Activated CD4-positive, alpha-beta T cell treated with anti-CD3 and anti-CD28 coated beads, Interleukin-2, amount 10 ng/mL, durations not matched to agents 7 days and 5 days (primary cell): ENCODE measurements at places on chromosomes 1 and 21.
A peak's percentile ranks its signal among the peaks of the same experiment; 100 is the strongest.

- DNase-seq, result no peak
Observed at GRCh38 chr1:226722240-226722900, 16.7 kb downstream of the ITPKB start.

DNA sequence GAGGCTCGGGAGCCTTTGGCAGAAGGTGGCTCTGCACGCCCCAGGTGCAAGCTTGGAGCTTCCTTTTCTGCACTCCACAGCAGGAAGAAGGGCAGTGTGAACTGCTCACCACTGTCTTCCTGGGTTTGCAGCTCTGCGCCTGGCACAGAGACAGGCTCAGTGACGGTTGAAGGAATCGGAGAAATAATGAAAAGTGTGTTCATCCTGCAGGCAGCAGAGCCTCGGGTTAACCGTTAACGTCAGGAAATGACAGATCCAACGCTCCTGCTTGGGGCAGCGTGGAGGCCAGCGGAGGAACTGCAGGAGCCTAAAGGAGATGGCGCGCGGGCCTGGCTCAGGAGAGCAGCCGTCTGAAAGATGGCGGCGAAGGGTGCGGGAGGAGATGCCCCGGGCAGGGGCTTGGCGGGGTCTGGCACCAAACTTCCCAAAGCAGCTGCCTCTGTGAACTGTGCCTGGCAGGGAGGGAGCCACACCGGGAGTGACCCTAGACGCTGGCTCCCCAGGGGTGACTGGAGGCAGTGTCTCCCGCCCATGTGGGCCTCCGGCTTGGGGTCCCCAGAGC lies 10.9 kb upstream of the SAMD11 start:
- DNase-seq, result no peak

GRCh38 chr1:226641671-226642231 lies 93.2 kb downstream of the STUM start:
- DNase-seq, result no peak

DNA sequence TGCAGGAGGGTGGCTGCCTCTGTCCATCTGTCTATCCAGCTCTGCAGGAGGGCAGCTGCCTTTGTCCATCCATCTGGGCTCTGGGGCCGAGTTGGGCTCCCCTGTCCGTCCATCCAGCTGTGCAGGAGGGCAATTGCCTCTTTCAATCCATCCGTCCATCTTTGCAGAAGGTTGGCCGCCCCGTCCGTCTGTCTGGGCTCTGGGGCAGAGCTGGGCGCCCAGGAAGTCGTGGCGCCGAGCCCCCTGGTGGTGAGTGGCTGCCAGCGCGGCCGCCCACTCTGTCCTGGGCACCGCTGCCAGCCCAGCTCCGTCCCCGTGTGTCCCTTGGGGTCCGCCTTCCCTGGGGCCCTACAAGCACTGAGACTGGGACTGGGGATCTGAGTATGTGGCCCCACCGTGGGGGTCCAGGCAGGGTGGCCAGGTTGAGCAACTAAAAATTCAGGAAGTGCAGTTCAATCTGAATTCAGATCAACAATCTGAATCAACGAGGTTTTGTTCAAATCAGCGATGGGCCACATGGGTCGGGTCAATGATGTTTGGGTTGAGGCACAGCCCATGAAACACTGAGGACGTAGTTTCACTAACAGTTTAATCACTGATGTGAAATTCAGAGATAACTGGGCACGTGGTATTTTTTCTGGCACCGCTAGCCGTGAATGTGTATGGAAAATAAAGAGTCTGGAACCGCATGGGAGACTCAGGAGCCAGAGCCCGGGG lies 99.1 kb upstream of the ACTRT2 start:
- DNase-seq, result peak; percentile 15

GRCh38 chr1:211843507-211844298 lies 13.1 kb upstream of the LPGAT1 start:
- DNase-seq, result no peak

GRCh38 chr1:199020904-199021303 lies 382.1 kb downstream of the PTPRC start:
- no peak for DNase-seq

DNA sequence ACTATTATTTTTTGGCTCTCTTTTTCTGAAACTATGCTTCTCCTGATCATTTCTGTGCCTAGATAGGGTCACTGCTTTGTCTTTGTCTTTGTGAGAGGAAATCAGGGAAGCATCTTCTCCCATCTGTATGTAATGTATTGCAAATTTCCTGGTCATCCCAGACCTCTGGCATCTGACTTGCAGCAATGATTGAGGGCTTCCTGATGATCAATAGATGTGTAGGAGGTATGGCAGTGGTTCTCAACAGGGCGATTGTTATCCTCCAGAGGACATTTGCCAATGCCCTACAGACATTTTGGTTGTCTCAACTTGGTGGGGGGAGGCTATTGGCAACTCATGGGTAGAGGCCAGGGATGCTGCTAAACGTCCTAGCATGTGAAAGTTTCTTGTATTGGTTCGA lies 64.7 kb downstream of the RGL1 start:
- no peak for DNase-seq

DNA sequence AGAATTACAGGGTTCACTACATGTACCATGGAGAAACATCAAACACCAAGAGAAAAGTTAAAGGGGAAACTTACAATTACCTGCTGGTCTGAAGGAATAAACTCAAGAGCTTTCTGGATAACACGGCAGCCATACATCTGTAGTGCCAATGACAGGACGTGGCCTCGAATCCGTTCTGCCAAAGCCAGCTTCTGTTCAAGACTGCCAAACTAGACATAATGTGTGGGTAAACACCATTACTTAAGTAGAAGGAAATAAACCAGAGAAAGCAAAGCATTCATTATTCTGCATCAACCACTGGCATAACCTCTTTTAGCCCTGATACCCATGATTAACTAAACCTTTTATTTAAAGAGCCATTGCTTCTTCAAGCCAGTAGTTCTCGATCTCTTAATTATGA lies 41.5 kb upstream of the SDC3 start:
- DNase-seq, result no peak

GRCh38 chr1:182917378-182917777 lies 35.6 kb downstream of the SHCBP1L start:
- no peak for DNase-seq

GRCh38 chr1:172246521-172247390 lies 173.7 kb upstream of the C1orf105 start:
- DNase-seq, result no peak

DNA sequence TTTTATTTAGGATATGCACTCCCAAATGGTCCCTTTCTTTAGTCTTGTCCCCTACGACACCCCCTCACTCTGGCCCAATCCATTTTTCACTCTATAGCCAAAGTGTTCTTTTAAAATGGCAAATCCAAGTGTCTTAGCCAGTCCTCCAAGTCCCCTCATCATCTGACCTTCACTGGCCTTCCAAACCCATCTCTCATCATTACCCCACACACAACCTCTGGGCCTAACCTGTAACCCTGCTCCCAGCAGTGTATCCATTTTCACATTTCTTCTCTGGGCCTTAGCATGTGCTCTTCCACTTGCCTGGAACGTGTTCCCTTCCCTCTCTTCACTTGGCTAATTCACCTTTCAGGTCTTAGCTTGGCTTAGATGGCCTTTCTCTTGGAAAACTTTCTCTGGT lies 6.5 kb upstream of the ARL8A start:
- DNase-seq, result no peak

DNA sequence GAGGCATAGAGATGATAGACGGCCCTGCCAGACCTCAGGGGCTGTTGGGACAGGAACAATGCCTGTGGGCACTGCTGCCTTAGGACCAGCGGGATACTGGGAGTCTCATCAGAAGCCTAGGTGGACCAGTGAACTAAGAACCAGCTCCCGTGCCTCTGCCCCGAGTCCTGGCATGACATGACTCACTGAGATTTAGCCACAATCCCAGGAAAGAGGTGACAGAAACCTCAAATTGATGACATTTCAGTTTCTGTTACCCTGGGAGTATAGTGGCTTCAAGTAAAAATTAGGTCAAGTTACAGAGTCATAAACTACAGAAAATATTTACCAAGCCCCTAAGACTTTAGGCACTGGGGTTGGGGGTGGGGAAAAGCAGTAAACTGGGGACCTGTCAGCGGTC lies 74.6 kb upstream of the GADD45A start:
- no peak for DNase-seq

DNA sequence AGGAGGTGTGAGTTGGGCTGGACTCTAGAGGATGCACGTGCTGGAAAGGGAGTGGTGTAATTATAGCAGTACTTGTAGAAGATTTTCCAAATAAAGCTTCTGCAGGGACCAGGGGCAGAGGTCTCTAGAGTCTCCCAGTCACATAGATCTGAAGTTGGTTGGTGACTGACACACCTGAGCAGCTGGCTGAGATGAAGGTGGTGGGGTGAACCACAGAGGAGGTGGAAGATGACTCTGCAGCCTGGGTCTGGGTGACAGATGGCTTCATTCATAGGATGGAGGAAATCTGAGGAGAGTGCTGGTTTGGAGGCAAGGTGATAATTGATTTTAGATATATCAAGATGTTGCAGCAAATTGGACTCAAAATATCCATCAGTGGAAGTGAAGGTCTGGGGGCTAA lies 178.9 kb upstream of the IVNS1ABP start:
- no peak for DNase-seq

DNA sequence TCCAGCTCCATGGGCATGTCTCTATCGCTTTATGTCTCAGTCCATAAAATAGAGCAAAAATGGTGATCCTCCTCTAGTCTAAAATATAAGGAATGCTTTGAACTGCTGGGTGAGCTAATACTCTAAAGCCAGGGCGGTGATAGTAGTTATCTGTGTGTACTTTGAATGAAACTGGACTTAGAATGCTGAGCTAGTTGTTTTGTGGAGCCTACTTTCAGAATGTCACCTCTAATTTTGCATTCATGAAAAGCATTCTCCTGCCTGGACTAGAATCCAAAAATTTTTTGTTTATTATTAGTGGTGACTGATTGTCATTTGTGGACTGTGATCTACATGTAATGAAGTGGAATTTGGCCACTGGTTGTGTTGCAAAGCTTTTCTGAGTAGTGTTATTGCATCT lies 241.6 kb upstream of the C1orf105 start:
- no peak for DNase-seq

- DNase-seq, result no peak
Observed at GRCh38 chr1:198778049-198778448, 139.2 kb downstream of the PTPRC start.

DNA sequence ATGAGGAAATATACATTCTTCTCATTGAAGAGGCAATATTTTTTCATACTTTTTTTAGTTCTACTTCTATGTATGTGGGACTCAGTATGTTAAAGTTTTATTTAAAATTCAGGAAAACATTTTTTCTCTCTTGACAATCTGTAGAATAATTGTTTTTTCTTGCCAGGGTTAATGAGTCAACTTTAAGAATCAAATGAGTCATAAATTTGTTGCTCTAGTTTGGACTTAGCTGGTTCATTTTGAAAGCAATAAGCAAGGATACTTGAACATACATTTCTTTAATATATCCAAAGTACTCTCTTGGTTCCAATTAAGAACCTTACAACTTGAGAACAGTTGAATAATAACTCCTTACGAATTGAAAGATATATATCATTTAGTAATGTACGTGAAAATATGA lies 1145.3 kb upstream of the B3GALT2 start:
- no peak for DNase-seq

- DNase-seq, result no peak
Observed at GRCh38 chr1:61183471-61184039, 101.2 kb downstream of the NFIA start.

GRCh38 chr1:167496797-167497619 lies 21.3 kb downstream of the CD247 start:
- DNase-seq, result no peak

DNA sequence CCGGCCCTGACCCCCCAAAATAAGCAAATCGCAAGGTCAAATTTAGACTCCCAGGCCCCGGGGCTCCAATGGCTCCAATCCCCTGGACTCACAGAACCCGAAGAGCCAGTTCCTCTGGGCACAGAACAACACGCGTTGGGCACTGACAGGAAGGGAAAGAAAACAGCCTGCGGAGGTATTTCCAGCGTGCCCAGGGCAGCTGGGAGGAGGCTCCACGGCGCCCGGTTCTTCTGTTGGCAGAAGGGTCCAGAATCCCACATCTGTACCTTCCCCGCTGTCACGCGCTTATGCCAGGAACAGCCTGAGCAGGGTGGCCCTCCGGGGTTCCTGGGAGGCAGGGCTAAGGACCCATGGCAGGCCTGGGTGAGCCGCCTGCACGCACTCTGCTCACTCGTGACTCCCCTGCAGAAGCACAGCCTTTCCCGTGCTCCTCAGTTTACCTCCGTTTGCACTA lies 85.5 kb downstream of the RIPK4 start:
- no peak for DNase-seq

DNA sequence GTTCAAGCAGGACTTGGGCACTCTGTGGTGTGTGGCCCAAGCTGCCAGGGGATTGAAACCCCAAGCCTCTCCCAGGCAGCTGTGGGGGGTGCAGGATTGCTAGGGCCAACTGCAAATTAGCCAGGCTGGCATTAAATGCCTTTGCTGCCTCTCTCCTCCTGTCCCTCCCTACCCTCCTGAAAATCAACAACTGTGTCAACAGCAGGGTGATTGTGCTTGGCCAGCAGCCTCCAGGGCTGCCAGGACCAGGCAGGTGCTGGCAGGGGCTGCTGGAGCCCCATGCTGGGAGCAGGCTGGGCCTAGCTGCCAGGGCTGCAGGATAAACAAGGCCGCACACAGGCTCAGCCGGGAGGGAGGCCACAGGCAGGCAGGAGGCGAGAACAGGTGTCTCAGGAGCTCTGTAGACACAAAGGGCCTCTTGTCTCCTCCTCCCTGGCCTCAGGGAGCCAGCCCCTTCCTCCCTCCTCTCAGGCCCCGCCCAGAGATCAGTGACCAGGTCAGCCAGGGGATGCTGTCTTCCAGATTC lies 11.4 kb downstream of the SOX13 start:
- no peak for DNase-seq

DNA sequence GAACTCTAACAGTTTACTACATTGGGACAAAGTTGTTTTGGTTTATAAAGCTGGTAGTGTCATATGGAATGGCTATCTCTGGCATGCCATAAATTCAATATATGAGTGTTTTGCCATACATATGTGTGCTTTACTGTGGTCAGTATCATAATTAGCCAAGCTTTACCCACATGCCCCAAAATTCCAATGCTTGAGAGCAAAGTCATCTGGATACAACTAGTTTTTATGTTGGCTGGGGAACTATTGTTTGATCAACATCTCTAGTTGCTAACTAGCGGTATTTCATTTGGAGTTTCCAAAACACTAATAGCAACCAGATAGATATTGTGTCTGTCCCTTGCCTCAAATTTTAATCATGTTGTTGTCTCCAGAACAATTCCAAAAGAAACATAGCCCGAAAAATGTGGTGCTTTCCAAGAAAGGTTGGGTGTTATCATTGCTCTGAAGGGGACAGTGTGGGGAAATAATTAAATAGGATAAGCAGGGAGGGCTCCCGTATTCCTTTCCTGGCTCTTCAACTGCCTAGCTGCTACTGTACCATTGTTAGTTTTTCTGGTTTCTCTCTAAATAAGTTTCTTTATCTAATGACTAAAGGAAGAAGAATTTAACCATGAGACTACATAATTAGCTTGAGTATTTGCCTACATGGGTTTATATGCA lies 136.1 kb downstream of the TGFB2 start:
- no peak for DNase-seq

DNA sequence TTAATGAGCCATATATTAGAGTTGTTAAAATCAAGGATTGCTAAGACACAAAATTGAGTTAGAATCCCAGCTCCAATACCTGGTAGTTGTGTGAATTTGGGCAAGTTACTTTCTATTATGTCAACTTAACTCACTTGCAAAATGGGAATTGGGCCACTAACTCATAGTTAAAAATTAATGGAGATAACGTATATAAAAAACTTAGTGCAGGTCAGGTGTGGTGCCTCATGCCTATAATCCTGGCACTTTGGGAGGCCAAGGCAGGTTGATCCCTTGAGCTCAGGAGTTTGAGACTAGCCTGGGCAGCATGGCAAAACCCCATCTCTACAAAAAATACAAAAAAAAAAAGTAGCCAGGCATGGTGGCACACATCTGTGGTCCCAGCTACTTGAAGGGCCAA lies 57.5 kb downstream of the SRSF11 start:
- no peak for DNase-seq

GRCh38 chr1:41620365-41621169 lies 136.1 kb upstream of the EDN2 start:
- no peak for DNase-seq
